ENCODE measurements at places on chromosomes 5 and 9.

- DNase-seq: no peak
Measured at GRCh38 chr9:137366445-137366810, 56.5 kb downstream of the EXD3 start.

DNA sequence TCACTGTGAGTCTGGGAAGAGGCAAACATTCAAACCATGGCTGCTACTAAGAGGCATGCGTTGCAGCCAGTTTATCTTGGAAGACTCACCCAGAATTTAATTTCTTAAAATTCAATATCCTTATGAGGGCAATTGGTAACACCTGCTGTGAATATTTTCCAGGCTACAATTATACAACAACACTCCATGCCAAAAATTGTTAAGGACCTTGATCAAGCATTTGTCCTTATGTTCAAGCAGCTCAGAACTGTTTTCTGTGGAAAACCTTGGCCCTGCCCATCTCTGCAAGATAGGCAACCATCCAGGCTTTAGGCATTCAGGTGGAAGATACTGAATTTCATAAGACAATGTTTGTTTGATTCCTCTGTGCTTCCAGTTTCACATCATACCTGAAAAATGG, 327.8 kb downstream of the FBXL7 start:
- DNase-seq: no peak

DNA sequence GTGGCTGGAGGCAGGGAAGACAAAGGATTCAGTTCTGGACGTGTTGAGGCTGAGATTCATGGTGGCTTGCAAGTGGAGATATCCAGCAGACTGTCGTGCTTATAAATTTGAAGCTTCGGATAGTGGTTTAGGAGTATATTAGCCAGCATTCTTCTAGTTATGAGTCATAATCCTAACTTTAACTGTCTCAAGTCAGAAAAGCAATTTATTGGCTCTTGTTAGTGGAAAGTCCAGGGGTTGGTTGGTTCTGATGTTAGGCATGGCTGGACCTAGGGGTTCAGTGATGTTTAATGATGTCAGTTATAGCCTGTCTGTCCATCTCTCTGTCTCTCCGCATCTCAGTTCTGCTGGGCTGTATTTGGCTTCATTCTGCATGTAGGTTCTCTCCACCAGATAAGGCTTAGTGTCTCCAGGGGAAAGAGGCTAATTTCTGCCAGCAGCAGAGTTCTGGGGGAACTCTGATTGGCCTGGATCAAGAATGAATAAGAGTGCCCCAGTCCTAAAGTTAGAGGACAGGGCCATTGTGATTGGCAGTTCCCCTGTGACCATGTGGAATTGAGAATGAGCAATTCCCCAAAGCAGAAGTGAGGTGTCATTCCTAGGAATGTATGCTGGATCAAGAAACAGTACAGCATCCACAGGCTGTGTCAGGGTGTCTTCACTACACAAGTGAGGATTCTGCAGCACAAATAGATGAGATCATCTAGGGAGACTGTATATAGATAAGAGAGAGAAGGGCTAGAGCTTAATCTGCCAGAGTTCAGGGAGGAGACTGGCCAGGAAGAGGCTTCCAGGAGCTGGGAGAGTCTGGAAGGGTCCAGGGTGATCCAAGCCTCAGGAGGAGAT, 72.9 kb upstream of the SHB start:
- peak; percentile 40 for DNase-seq

DNA sequence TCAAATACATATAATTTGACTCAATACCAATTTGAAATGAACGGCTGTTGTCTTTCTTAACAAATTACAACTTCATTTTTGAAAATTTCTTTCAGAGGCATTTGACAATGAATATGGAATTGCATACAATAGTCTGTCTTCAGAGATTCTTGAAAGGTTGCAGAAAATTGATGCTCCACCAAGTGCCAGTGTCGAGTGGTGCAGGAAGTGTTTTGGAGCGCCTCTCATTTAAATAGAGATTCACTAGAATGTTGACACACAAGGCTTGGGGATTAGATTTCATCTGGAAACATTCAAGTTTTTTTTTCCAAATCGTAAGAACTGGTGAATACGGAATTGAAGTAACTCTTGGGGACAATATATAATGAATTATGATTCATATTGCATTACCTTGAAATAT, 8.1 kb downstream of the RPS6 start:
- no peak for DNase-seq

- no peak for DNase-seq
Measured at GRCh38 chr5:36874465-36874864, 2.1 kb upstream of the NIPBL start.

- DNase-seq: no peak
Measured at GRCh38 chr9:121888438-121888775, 204.7 kb downstream of the TTLL11 start.

- DNase-seq: no peak
Measured at GRCh38 chr9:120905315-120906164, 21.1 kb downstream of the TRAF1 start.

DNA sequence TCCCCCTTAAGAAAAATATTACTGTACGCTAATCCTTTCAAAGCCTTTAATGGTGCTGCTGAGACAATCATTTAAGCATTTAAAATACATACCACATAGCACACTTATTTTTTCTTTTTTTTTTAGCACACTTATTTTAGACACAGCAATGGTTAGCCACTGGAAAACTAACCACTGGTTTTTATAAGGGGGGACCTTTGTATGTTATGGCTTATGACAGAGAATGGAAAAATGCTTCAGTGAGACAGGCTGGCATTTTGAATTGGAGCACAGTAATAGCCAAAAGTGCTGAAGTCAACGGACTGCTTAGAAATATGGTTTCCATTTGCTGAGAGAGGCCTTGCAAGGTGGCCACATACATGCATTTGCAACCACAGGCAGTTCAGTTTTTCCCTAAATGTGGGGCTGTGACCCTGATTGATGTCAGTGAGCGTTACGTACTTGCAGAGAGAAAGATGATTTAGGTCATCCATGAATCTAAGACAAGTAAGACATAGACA, 28.5 kb downstream of the AOPEP start:
- no peak for DNase-seq

DNA sequence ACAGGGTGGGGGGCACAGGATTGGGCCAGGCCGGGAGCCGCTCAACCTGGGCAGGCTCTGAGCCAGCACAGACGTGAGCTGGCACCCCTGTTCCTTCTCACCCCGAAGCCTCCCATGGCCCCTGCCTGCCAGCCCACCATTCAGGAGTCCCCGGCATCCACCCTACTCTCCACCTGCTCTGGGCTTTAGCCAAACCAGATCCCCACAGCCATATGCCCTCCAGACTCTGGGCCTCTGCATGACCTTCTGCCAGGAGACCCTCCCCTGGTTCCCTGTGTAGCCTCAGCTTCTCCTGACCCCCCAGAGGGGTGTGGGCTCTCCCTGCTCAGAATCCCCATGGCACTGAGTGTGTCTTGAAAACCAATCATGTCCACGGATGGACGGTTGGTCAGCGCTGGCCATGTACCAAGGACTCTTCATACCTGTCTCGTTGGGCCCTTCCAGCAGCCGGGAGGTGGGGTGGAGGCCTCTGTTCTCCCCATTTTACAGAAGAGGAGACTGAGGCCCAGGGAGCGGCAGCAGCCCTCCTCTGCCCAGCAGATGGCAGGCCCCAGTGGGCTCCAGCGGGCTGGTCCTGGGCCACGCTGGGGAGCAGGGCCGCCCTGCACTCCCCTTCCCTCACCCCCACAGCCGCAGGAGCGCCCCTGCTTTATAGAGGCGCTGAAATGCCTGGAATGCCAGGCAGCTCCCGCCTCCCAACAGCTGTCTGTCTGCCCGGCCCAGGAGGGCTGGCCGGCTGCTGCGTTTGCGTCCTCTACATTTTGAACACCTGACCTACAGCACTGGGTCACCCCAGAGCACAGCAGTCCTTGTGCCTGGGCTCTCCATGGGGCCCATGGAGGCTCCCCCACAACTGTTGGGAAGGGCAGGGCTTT, 3.5 kb upstream of the MYMK start:
- no peak for DNase-seq

- DNase-seq: no peak
Measured at GRCh38 chr5:141477044-141477575, 1.3 kb downstream of the PCDHGC3 start.

DNA sequence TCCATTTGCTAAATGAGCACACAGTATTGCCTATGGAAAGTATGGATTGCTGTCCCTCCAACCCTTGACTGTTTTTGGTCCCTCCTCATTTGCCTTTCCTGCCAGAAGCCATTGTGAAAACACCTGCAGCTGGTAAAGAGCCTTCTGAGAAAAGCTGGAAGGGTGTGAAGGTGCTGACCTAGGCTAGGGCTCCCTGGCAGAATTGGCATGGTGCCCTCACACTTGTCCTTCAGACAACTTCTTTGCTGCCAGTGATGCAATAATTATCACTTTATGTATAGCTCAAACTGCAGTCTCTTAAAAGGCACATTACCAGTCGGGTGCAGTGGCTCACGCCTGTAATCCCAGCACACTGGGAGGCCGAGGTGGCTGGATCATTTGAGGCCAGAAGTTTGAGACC, 4.2 kb downstream of the TXNDC15 start:
- DNase-seq: no peak

GRCh38 chr5:63959177-63959982, 2.9 kb downstream of the HTR1A start:
- DNase-seq: no peak

GRCh38 chr5:139651043-139651834, 3.1 kb downstream of the CXXC5 start:
- DNase-seq: no peak

- DNase-seq: no peak
Measured at GRCh38 chr5:112957036-112957808, 19.4 kb upstream of the DCP2 start.

DNA sequence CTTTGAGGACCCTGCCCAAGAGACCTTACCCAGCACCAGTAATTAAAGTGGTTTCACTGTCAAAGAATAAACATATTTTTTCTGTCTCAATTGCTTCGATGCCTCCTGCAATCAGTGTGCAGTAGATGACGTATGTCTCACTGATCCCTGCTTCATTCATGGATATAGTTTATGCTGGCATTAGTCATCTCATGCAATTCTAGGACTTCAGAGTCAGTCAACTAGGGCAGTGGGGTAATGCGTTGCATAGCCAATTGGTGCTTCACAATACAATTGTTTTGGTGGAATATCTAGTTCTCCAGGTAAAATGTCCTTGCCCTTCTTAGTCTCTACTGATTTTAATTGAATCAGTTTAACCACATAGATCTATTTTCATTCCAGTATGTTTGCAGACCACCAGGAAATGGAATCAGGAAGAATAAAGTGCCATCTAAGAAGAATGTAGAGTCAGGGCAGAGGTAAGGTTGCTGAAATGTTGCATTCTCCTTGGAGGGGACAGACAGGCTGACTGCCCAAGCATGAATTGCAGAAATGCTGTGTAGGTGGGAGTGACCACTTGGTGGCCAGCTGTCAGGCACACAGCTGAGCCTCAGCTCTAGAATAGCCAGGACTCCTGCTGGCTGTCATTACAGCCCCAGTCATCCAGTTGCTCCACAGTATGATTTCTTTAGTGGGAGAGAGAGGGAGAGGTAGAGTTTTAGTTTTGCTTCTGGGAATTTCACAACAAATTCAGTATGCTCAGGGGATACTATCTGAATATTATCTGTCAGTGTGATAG, 73.5 kb upstream of the MEGF10 start:
- no peak for DNase-seq

- no peak for DNase-seq
Measured at GRCh38 chr9:35553670-35554543, 51.2 kb upstream of the TESK1 start.

All from AG04449 (cell line).